ENCODE measurements at places on chromosomes 12 and 14.

- H3K4me3 ChIP-seq = no peak overlapping the region
- no peaks in the 10 kb centered on the region for H3K4me1 ChIP-seq
- H3K27me3 ChIP-seq = no peaks in the 10 kb centered on the region
- H3K36me3 ChIP-seq = no peaks in the 10 kb centered on the region
- H3K27ac ChIP-seq = no peak overlapping the region
Observed at GRCh38 chr12:96861656-96862055, 45.4 kb upstream of the NEDD1 start.

DNA sequence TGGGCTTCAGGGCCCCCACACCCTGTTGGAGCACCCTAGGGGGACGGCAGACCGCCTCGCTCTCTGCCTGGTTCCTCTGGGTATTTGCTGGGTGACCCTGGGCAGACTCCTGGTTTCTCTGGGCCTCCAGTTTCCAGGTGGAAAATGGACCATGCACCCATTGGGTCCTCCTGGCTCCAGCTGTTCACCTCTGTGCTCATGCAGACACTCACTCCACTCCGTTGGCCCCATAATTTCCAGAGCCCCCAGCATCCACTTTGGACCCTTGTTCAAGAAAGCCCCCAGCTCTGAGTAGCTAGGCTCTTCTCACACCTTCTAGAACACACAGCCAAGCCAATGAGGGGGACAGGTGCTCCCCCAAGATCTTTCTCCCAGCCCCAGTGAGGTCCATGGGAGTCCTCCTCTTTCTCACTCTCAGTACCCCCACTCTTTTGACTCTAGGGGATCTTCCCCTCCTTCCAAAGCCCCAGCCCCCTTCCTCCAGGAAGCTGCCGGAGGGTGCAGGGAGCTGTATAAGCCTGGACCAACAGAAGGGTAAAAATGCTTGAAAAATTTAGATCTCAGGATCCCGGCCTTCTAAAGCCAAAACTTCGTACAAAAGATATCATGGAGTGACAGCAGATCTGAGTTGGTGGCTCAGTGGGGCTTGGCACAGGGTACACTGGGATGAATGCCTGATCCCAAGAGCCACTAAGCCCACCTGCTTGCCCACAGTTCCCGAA lies 174.8 kb upstream of the RTL1 start:
- peaks cover 4% of the 10 kb centered on the region for H3K4me1 ChIP-seq
- no peaks in the 10 kb centered on the region for H3K36me3 ChIP-seq
- H3K27me3 ChIP-seq = no peaks in the 10 kb centered on the region
- H3K4me3 ChIP-seq = no peak overlapping the region

DNA sequence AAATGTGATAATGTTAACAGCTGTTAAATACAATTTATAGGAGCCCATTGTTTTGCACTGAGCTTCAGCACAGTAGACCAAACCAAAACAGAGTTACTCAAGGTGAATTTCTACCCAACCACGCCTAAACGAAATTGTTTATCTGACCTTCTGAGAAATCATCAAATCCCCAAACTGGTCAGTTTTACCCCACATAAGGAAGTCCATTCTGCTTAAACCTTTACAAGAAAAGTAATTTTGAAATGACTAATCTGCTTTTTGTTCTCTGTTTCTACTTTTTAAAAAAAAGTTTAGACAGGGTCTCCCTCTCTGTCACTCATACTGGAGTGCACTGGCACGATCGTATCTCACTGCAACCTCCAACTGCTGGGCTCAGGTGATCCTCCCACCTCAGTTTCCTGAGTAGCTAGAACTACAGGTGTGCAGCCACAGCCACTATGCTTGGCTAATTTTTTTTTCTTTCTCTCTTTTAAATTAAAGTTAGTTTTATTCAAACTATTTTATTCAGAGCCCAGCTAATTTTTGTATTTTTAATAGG lies 1.4 kb upstream of the RNF10 start:
- peaks cover 10% of the 10 kb centered on the region for H3K36me3 ChIP-seq
- peaks cover 27% of the 10 kb centered on the region for H3K4me1 ChIP-seq
- no peak for DNase-seq
- H3K27me3 ChIP-seq = no peaks in the 10 kb centered on the region
- H3K4me3 ChIP-seq = no peak overlapping the region
- H3K27ac ChIP-seq = no peak overlapping the region

- DNase-seq = no peak
- H3K4me1 ChIP-seq = peaks cover 41% of the 10 kb centered on the region
- H3K36me3 ChIP-seq = no peaks in the 10 kb centered on the region
- H3K27me3 ChIP-seq = no peaks in the 10 kb centered on the region
- H3K4me3 ChIP-seq = no peak overlapping the region
Observed at GRCh38 chr12:106274575-106275121, 26.8 kb upstream of the CKAP4 start.

- no peak for DNase-seq
- H3K36me3 ChIP-seq = no peaks in the 10 kb centered on the region
- H3K4me3 ChIP-seq = no peak overlapping the region
- no peak overlapping the region for H3K27ac ChIP-seq
- no peaks in the 10 kb centered on the region for H3K27me3 ChIP-seq
Observed at GRCh38 chr12:81229759-81230158, 151.9 kb downstream of the ACSS3 start.

GRCh38 chr14:69703047-69704039 lies 63.6 kb upstream of the SRSF5 start:
- H3K4me3 ChIP-seq = no peak overlapping the region
- peak overlapping the region; percentile 86 for H3K27ac ChIP-seq
- DNase-seq = no peak
- H3K4me1 ChIP-seq = peaks cover 79% of the 10 kb centered on the region

GRCh38 chr12:96047229-96048211 lies 12.1 kb upstream of the LTA4H start:
- H3K27me3 ChIP-seq = no peaks in the 10 kb centered on the region
- no peaks in the 10 kb centered on the region for H3K36me3 ChIP-seq
- peaks cover 60% of the 10 kb centered on the region for H3K4me1 ChIP-seq
- no peak for DNase-seq

DNA sequence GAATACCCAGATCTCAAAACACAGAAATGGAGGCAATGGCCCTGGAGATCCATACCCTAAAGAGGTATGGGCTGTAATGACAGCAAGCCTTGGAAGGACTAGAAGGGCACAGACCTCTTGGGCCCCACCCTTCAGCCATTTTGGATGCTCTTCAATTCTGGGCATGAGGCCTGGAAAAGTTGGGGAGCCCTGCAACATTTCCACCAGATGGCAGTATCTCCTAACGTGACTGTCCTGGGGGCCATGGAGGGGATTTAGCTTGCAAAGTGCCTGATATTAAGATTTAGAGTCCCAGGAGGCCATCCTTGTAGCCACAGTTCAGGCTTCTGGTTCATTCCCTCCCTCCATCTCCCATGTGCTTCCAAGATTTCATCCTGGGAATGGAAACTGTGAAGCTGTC lies 30.2 kb downstream of the KCNA5 start:
- no peak overlapping the region for H3K27ac ChIP-seq
- no peaks in the 10 kb centered on the region for H3K36me3 ChIP-seq
- no peaks in the 10 kb centered on the region for H3K4me1 ChIP-seq
- H3K4me3 ChIP-seq = no peak overlapping the region

GRCh38 chr12:39237004-39237403 lies 205.9 kb downstream of the KIF21A start:
- H3K4me3 ChIP-seq = no peak overlapping the region
- no peaks in the 10 kb centered on the region for H3K27me3 ChIP-seq
- DNase-seq = no peak
- no peak overlapping the region for H3K27ac ChIP-seq
- H3K36me3 ChIP-seq = no peaks in the 10 kb centered on the region

- peaks cover 31% of the 10 kb centered on the region for H3K4me1 ChIP-seq
- H3K27ac ChIP-seq = no peak overlapping the region
- H3K36me3 ChIP-seq = no peaks in the 10 kb centered on the region
- no peak overlapping the region for H3K4me3 ChIP-seq
- H3K27me3 ChIP-seq = no peaks in the 10 kb centered on the region
Observed at GRCh38 chr14:104898195-104898558, 26.5 kb upstream of the PLD4 start.

DNA sequence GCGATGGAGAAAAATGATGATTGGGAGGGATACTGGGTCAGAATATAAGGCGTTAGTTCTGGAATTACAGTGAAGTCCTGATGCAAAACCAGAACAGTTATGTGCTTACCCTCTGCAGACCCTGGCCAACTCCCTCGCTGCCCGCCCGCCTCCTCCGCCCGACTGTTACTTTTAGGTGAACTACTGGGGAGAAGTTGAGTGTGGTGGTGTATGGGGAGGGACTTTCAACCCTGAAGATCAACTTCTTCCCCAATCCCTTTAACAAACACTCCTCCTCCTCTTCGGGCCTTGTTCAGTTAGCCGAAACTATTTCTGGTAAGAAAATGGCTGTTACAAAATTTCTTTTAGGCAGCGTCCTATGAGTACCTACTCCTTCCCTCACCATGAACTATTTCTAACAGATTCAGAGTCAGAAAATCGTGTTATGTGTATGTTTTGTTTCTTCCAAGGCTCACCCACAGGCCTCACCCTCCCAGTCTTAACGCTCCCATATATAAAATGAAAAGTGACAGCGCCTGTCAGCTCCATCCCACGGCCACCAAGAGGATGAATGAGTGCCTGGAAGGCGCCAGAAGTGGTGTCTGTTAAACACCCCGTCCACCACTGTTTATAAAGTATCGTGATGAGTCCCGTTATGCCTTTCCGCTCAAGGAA lies 1.3 kb downstream of the FBXO33 start:
- H3K36me3 ChIP-seq = no peaks in the 10 kb centered on the region
- peak; percentile 83 for DNase-seq
- peak overlapping the region; percentile 99 for H3K27ac ChIP-seq
- H3K27me3 ChIP-seq = no peaks in the 10 kb centered on the region
- peaks cover 66% of the 10 kb centered on the region for H3K4me1 ChIP-seq

- H3K27me3 ChIP-seq = no peaks in the 10 kb centered on the region
- no peaks in the 10 kb centered on the region for H3K36me3 ChIP-seq
- no peak overlapping the region for H3K27ac ChIP-seq
- DNase-seq = no peak
- H3K4me3 ChIP-seq = no peak overlapping the region
Observed at GRCh38 chr14:97687944-97688630, 890.9 kb downstream of the VRK1 start.

GRCh38 chr12:97927977-97928376 lies 465.4 kb downstream of the RMST start:
- H3K27ac ChIP-seq = no peak overlapping the region
- no peak for DNase-seq
- no peaks in the 10 kb centered on the region for H3K4me1 ChIP-seq
- H3K36me3 ChIP-seq = no peaks in the 10 kb centered on the region
- H3K27me3 ChIP-seq = no peaks in the 10 kb centered on the region
